ENCODE measurements at places on chromosomes 5 and 9. TPM values are rescaled to one million over a fixed set of nuclear protein-coding genes. Genes with fewer than 3 reads are reported as not detected.

The INSL4 gene
- not detected for total RNA-seq

The SURF4 gene
- total RNA-seq: 219 TPM

The MSANTD3 gene
- 13.3 TPM for total RNA-seq

The ABLIM3 gene
- total RNA-seq: not detected

GRCh38 chr5:127854520-127854919, 151.3 kb downstream of the CCDC192 start:
- DNase-seq: no peak

GRCh38 chr5:89090037-89090436, 207.1 kb upstream of the MEF2C start:
- DNase-seq: no peak

- peak; percentile 9 for DNase-seq
These were observed 31.4 kb upstream of the TMOD1 start for GRCh38 chr9:97470076-97470475.

- peak; percentile 68 for DNase-seq
These were observed 55.8 kb upstream of the SHC3 start for GRCh38 chr9:89234205-89235067.

- peak; percentile 88 for DNase-seq
These were observed at the start of gene FCHSD1 for GRCh38 chr5:141650851-141651727. Gene FCHSD1 (minus strand): TSS chr5:141651418. CDS start chr5:141651368, 50 bp downstream.

- DNase-seq: no peak
These were observed 24.2 kb downstream of the TNIP1 start for GRCh38 chr5:151056379-151057325.

- DNase-seq: no peak
These were observed 343.3 kb upstream of the KLF4 start for GRCh38 chr9:107832871-107833270.

- no peak for DNase-seq
These were observed 868.0 kb upstream of the CTNND2 start for GRCh38 chr5:12772276-12772675.

DNA sequence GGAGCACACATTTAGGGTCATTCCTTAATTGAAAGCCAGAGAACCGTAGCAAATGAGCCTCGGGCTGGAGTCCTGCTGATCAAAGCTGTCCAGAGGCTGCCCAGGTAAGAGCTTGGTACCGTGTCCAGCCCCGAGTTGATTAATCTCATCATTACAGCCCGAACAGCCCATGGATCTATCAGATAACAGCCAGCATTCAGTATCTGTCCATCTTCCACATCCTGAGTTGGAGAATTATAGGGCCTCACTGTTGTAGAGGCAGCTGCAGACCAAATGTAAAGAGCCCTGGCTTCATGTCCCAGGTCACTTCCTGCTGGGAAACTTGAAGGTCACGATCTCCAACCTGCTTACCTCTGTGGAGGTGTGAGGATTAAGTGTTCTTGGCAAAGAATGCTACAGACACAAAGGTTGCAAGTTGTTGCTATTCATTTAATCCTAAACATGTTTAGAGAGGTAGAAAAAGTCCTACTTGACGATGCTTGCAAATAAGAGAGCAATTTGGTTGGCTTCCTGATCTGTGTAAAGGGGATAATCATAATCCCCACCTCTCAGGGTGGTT, 16.1 kb downstream of the GGTA1 start:
- DNase-seq: no peak

DNA sequence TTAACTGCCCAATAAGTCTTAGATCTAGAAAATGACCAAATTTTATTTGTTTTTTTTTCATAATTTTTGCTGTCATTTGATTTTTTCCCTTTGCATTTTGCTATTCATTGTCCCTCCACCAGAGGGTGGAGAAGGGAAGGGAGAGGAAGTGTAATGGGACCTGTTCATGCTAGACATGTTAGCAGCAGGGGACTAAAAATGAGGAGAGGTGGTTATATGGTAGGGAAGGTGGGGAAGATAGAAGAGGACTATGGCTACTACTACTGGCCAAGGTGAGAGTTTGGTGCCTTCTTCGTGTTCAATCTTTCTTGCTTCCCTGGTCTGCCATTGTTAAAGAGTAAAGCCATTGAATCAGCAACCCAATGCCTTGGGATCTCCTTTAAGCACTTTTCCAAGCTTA, 6.4 kb downstream of the GRIA1 start:
- no peak for DNase-seq

DNA sequence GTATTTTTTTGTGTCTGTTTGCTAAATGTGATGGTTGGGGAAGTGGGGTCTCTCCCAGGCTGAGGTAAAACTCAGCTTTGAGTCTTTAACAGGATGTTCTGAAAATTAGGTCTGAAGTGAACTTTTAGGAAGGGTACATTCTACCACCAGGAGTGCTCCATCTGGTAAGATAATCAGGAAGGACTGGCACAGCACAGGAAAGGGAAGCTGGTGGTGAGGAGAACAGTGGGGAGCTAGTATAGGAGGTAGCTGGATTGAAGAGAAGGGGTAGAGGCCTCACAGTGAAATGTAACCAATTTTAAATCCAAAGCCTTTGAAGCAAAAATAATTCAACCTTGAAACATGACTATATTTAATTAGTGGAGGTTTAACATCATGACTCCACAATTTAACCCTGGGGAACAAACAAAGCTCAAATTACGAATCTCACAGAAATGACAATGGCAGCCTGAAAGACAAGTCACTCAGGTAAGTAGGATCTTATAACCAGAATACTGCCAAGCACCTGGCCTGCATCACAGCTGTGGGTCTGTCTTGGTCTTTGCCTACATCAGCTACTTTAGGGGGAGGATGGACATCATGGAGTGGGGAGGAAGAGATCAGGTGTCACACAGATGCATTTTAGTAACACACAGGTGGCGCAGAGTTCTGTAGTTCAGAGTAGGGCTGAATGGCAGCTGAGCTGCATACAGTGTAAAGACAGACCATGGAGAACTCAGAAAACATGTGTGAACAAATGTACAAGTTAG, 445.3 kb downstream of the DMRT2 start:
- no peak for DNase-seq

- DNase-seq: no peak
These were observed 18.8 kb downstream of the BICD2 start for GRCh38 chr9:92745881-92746280.

- no peak for DNase-seq
These were observed 12.6 kb downstream of the CAVIN4 start for GRCh38 chr9:100590481-100590880.
